GF-D8 (cell line): ENCODE measurements at places on chromosomes 12 and 14.
A peak's percentile ranks its signal among the peaks of the same experiment; 100 is the strongest.

DNA sequence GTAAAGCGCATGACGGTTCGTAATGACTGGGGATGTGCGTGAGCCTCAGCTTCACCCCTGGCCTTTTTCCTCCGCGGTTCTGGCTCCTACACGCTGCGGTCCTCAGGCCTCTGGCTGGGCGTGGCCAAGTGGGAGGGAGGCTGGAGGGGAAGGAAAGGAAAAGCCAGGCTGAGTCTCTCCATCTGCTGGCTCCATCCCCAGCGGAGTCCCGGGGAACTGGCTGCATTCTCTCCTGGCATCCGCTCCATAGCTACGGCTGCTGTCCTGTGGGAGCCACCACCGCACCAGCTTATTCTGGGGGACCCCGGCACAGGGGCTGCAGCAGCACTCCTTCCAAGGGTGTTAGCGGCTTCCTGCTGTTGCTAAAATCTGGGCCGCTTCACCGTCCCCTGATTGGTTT, 68.2 kb upstream of the SLC24A4 start:
- no peak for DNase-seq

DNA sequence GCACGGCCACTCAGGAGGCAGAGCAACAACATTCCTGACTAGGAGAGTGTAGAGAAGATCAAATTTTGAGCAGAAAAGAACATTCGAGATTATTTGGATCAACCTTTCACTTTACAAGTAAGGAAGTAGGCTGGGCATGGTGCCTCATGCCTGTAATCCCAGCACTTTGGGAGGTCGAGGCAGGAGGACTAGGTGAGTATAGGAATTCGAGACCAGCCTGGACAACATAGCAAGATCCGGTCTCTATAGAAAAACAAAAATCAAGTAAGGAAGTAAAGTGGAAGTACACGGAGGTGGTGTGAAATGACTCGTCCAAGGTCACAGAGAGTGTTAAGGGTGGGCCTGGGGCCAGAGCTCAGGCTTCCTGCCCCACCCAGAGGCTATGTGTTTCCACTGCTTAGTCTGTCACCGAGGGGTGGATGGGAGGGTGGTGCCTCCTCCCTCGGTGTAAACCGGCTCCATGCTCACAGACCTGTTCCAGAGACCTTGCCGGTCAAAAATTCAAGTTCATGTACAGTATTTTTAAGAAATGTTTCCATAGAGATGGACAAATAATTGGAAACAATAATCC, 51.9 kb downstream of the MAP1LC3B2 start:
- DNase-seq: no peak

GRCh38 chr12:107605293-107605692, 80.3 kb upstream of the PWP1 start:
- DNase-seq: no peak

GRCh38 chr12:15152456-15152855, 68.8 kb downstream of the RERG start:
- no peak for DNase-seq

DNA sequence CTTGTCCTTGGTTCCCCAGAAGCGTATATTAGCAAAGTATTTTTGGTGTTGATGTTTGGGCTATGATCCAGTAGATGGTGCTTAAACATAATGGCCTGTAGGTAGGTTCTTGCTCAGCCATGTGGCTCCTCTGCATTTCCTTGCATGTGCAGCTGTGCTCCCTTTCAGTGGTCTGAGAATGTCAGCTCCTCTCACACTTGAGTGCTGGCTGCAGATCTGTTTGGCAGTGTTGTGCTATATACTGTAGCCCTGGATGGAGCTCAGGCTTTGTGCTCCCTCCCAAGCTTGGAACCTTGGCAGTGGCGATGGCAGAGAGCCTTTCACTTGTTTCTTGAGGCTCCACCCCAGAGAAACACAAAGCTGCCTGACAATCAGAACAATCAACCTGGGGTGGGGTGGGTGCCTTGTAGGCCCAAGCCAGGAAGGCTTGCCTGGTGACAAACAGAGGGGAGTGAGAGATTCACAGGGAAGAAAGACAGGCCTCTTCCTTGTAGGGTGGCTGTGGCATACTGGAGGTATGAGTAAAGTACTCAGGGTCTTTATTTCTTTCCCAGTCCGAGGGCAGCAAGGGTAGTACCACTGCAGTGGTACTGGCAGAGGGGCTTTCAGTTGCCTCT, 255.3 kb downstream of the RAD51B start:
- no peak for DNase-seq

DNA sequence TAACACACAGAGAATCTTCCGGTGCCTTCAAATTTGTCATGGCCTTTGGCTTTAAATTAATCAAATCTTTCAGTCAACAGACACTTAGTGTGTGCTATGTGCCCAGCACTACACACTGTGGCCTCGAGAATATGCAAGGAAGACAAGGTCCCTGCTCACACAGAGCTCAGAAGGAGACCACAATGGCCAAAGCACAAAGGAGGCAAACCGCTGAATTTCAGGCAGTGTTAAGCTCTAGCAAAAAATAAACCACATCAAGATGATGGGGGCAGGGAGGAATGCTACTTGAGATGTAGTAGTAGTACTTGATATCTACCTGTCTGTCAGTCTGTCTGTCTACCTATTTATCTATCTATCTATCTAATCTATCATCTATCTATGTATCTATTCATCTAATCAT, 227.9 kb downstream of the TMEM132D start:
- no peak for DNase-seq

GRCh38 chr14:80847070-80847469, 94.5 kb downstream of the CEP128 start:
- DNase-seq: no peak

GRCh38 chr12:90972226-90972625, 17.2 kb upstream of the CCER1 start:
- DNase-seq: no peak

DNA sequence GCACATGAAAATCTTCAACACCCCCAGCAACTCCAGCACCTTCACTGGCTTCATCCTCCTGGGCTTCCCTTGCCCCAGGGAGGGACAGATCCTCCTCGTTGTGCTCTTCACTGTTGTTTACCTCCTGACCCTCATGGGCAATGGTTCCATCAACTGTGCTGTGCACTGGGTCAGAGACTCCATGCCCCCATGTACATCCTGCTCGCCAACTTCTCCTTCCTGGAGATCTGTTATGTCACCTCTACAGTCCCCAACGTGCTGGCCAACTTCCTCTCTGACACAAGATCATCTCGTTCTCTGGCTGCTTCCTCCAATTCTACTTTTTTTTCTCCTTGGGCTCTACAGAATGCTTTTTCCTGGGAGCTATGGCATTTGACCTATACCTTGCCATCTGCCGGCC, 11.5 kb upstream of the OR11G2 start:
- DNase-seq: peak; percentile 27

- DNase-seq: no peak
These were observed 58.9 kb downstream of the BCL11B start for GRCh38 chr14:99213101-99213500.

- DNase-seq: no peak
These were observed 581.1 kb upstream of the MGAT4C start for GRCh38 chr12:86837246-86837645.

- no peak for DNase-seq
These were observed 133.7 kb upstream of the MAP1LC3B2 start for GRCh38 chr12:116425256-116426193.

DNA sequence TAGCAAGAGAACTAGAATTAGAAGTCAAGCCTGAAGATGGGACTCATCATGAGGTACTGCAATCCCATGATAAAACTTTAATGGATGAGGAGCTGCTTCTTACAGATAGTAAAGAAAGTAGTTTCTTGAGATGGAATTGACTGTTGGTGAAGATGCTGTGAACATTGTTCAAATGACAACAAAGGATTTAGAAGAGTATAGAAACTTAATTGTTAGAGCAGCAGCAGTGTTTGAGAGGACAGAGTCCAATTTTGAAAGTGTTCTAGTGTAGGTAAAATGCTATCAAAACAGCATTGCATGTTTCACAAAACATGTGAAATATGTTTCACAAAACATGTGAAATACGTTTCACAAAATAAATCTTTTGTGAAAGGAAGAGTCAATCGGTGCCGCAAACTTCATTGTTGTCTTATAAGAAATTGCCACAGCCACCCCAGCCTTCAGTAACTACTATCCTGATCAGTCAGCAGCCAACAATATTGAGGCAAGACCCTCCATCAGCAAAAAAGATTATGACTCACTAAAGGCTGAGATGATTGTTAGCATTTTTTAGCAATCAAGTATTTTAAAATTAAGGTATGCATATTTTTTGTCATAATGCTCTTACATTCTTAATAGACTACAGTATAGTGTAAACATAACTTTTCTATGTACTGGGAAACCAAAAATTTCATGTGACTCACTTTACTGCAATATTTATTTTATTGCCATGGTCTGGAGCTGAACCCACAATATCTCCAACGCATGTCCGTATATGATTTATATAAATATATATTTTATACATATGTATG, 173.4 kb upstream of the BMP4 start:
- DNase-seq: no peak

DNA sequence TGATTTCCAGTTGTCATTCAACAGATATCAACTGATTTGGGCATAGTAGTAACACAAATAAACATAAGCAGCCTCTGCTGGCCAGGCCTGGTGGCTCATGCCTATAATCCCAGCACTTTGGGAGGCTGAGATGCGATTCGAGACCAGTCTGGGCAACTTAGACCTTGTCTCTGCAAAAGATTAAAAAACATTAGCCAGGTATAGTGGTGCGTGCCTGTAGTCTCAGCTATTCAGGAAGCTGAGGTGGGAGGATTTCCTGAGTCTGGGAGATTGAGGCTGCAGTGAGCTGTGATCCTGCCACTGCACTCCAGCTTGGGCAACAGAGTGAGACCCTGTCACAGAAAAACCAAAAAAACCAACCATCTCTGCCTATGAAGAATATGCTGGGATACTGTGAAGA, 7.1 kb downstream of the METAP2 start:
- DNase-seq: no peak

DNA sequence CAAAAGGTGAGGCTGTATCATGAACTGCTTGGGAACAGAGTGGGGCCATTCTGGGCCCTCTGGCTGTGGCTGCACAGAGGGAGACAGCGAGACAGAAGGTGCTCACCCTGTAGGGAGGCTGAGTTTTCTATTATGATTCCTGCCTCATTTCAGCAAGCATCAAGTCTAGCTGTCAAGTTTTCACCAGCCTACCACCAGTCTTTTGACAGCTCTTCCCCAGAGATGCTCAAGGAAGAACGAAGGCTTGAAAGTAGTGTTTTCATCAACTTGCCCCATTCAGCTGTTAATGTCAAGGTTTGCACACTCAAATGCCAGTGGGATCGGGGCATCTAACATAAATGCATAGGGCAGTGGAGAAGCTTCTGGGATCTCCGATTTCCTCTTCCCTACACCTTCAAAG, 10.0 kb downstream of the FGF23 start:
- DNase-seq: no peak

GRCh38 chr14:104602315-104602932, 2.1 kb downstream of the TMEM179 start:
- no peak for DNase-seq

- DNase-seq: no peak
These were observed 101.2 kb downstream of the EEA1 start for GRCh38 chr12:92827836-92828431.

- DNase-seq: no peak
These were observed 17.1 kb upstream of the STYK1 start for GRCh38 chr12:10690906-10691305.

- no peak for DNase-seq
These were observed 958.9 kb downstream of the LRFN5 start for GRCh38 chr14:42565556-42565955.

DNA sequence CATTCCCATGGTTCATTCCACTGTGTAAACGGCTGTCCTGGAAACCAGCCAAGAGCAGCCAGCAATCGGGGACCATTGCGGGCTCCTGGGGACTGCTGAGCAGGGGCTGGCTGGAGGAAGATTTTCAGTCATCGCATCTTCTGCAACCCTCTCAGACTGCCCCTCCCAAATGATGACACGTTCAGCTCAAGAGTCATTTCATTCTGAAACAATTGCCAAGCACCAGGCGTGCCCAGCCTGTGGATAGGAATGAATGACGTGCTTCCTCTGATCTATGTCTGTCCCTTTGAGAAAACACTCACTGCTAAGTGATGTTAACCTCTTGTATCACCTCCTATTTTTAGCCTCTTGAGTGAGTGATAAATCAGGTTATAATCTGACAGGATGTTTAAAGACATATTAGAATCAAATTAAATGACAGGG, 62.0 kb downstream of the NDUFA12 start:
- no peak for DNase-seq

- no peak for DNase-seq
These were observed 226.9 kb downstream of the CRADD start for GRCh38 chr12:93904124-93904523.

GRCh38 chr12:127360580-127360979, 906.4 kb upstream of the TMEM132C start:
- DNase-seq: no peak

- no peak for DNase-seq
These were observed 912.4 kb downstream of the VRK1 start for GRCh38 chr14:97709552-97709951.

DNA sequence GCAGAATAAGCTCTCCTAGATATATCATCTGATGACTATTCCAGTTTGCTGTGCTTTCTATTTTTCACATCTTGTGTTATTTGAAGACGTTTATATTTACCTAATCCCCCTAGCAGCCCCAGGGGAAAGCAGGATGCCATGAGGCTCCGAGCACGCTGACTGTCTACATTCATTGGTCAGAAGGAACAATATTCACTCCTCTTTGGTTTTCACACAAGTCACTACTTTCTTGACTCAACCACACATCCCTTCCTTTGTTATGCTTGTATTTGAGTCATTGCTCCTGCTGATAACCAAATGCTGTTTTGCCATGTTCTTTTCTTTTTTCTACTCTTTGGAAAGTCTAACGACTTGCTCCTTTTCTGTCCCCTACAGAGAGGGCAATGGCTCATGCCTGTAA, 86.5 kb upstream of the SLC38A2 start:
- no peak for DNase-seq

DNA sequence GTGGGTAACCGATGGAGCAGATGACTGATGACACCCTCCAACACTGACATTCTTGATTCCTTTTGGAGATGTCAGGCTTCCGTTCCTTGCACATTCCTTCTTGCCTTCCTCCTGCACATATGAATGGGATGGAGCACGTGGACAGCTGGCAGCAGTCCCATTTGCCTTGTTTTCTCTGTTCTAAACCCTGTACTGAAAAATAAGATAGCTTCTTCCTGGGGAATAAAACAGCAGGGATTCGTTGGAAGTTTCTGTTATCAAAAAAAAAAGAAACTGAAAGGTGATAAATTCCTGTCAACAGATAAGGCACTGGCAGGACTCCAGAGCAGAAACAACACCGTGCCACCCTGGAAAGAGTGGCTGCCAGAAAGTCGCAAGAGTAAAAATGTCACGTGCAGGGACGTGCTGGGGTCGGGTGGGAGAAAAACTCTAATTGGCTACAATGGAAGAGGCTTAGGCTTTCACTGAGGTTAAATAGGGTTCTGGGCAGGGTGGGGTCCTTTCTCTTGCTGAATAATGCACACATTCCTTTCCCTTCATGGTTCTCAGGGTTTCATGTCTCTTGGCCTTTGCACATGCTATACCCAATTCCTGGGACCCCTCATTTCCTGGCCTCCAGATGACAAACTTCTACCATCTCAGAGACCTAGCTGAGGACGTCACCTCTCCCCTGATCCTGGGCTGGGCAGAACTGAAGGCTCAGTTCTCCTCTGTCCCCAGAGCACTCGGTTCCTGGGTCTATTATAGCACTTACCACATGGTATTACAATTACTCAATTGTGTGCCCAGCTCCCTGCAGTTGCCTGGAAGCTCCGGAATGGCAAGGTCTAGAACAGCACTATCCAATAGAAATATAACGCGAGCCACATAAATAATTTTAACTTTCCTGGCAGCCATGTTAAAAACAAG, 7.0 kb upstream of the NUAK1 start:
- DNase-seq: no peak
